HFFc6 (cell line): ENCODE measurements at places on chromosomes 4 and X. TPM values are rescaled to one million over a fixed set of nuclear protein-coding genes. Genes with fewer than 3 reads are reported as not detected.

DNA sequence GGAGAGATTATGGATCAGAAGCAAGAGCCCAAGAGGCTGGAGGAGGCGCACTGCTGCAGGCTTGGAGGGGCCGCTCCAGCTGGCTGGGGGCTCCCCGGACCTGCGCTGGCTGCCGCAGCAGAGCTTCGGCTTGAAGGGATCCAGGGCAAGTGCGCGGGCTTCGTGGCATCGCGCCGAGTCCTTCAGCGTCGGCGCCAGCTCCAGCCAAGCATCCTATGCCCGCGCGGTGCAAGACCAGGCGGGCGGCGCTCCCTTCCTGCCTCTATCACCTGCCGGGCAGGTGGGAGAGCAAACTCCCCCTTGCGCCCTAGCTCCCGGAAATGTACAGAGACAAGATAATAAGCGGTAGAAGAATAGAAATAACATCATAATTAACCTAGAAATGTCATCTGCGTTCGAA, 10.5 kb upstream of the UCP1 start:
- DNase-seq = no peak

GRCh38 chr4:57370691-57371090, 260.5 kb upstream of the IGFBP7 start:
- no peak for DNase-seq

DNA sequence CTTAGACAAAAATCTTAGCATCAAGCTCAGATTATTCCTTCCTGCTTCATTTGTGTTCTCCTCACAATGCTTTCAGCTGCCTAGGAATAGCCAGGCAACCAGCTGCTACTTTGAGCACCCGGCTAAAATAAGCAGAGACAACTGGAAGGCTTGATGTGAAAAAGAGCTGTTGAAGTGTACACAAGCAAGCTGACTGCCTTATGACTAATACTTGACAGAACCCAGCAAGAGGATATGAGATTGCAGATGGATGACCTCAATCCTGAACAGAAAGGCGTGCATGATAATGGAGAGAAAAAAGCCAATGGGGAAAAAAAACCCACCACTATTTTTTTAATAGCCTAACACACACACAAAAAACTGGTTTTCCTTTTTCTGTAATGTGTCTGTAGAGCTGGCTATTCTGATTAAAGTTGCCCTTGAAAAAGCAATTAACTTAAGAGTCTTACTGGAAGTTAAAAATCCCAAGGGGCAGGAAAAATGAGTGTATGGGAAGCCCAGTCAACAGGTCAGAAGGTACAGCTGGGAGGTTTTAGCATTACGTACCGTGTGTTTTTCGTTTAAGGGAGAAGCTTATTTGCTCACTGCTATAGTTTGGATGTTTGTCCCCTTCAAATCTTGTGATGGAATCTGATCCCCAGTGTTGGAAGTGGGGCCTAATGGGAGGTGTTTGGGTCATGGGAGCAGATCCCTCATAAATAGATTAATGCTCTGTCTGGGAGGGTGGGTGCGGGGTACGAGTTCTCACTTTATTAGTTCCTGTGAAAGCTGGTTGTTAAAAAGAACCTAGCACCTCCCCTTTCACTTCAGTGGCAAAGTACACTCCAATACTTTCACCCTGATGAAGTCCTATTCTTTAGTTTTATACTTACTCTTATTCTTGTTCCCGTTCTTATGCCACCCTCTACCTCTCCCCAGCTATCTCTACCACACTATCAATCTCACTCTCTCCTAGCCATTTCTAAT, 37.1 kb upstream of the HERC6 start:
- DNase-seq = peak; percentile 82

DNA sequence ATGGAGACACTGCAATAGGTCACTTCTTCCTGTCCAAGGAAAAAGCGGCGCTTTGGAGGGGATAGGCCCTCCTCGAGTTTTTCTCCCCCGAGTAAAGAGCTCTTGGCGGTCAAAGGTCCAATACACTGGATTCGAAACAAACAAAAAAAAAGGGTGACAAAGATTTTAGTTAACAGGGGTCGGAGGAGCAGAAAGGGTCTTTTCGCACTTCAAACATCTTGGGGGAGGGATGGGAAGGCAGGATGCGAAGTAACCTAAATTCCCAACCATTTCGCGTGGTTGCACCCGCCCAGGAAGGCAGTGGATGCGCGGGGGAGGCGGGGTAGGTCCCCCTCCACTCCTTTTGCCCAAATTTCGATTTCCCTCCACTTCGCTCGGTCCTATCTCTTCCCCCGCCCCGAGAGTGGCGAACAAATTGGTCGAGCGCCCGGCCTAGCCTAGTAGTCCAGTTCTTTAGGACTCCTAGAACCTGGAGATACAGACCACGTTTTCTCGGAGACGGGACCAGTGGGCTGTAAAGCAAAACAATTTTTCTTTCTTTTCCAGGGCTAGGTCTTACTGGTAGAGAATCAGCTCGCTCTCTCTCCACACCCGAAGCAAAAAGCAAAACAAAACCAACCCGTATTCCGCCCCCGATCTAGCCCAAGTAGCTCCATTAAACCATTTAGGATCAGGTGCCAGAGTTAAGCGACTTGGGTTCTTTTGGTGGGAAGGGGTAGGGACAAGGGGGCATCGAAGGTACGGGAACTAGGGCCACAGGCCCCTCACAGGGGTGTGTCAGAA, 2.0 kb upstream of the STAG2 start:
- DNase-seq = no peak

DNA sequence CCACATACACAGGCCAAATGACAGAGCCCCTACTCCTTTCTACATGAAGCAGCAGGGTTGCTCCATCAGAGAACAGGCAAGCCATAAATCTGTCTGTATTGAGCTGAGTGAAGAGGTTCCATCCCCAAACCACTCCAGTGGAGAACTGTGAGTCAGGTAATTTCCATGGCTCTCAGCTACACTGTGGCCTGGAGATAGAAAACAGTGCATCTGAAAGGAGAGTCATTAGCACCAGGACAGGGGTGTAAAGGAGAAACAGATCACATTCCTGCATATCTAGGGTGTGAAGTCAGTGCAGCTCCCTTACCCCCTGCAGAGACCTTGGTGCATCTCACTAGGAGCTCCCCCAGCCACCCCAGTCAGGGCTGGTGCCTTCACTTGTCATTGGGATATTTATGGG, 314.7 kb downstream of the CHIC1 start:
- DNase-seq = no peak

The SPANXA1 gene
- 0.37 to 162 TPM (median 0.99 TPM) in 3 replicates for total RNA-seq

The PCSK1N gene
- not detected in 3 replicates for total RNA-seq
